ENCODE measurements at places on chromosomes 7 and 10.
A peak's percentile ranks its signal among the peaks of the same experiment; 100 is the strongest.

DNA sequence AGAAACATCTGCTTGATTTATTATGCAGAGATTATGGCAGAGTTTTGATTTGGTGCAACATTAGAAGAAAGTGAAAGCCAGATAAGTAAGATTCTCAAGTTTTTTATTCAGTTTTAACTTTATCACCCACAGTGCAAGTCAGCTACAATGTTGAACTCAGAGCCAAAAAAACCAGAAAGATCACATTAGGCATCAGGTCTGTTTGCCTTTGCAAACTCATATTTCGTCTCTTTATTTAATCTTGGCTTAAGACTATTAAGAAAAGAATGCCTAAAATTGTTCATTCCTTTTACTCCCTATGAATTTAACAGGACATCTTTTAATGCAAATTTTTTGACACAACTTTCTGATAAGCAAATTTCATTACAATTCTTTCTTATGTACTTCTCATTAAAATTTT is 76.0 kb upstream of the TMEM26 start:
- DNase-seq, result no peak

GRCh38 chr10:13018171-13018570 is 16.7 kb upstream of the CCDC3 start:
- no peak for DNase-seq

GRCh38 chr7:96244992-96245292 is 77.0 kb downstream of the SLC25A13 start:
- DNase-seq, result no peak

DNA sequence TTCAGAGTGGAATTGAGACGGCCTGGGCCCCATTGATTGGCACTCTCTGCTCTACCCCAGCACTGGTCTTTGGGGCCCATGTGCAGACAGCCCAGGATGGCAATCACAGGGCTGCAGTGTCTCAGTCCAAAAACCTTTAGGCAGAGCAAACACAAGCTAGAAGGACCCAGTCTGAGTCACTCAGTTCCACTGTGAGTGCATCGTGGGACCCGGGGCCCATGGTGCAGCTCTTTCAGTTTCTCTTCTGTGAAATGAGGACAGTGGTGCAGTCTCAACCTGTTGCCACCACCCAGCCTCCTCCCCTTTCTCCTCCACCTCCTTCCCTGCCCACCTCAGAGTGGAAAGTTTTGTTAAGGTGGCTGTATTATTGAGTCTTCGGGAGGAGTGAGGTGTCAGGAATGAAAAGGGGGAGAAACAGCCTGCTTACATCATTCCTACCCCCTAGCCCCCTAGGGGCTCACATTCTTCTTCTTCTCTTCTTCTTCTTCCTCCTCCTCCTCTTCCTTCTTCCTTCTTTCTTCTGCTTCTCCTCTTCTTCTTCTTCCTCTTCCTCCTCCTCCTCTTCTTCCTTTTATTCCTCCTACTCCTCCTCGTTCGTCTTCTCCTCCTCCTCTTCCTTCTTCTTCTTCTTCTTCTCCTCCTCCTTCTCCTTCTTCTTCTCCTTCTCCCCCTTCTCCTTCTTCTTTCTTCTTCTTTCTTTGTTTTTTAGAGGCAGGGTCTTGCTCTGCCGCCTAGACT is 19.5 kb upstream of the CARD11 start:
- DNase-seq, result no peak

DNA sequence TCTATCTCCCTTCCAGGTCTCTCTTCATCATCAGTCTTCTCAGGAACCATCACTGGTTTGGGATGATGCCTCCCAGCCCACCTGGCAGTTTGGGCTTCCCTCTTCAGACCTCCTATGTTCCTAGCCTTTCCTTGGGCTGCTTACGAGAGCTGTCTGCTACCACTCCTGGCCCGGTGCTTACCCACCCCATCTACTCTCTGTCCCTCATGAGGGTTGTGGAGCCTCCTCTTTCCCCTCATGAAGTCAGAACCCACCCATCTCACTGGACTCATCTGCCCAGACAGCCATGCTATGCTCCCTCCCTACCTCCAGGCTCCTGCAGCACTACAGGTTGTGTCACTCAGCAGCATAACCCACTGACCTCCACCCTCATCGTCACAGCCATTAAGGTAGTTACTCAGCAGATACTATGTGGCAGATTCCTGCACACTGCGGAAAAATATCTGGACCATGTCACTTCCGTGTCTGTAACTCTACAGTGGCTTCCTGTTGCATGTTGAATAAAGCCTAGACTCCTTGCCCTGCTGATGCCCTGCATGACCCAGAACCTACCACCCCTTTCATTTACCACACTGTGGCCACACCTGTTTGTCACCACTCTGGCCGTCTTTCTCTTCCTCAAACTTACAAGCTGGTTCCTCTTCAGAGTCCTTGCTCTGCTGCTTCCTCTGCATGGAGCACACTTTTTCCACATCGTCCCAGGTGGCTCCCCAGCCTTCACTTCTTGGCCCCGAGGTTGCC is 2.0 kb downstream of the DBNL start:
- no peak for DNase-seq

DNA sequence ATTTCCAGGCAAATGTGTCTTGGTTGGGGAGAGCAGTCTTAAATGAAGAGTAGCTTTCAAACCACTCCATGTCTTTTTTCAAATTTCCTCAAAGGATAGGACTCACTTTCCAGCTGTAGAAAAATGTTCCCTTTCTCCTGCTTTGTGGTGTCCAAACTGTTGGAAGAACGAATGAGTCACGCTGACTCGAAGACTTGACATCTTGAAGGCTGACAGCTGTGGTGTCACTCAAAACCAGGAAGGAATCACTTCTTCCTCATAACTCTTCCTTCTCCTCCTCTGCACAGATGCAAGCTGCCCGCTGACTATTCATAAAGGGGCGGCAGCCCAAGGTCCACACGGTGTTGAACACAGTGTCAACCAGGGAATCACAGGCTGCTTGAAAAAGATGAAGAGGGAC is 19.2 kb downstream of the PLA2G12B start:
- no peak for DNase-seq

DNA sequence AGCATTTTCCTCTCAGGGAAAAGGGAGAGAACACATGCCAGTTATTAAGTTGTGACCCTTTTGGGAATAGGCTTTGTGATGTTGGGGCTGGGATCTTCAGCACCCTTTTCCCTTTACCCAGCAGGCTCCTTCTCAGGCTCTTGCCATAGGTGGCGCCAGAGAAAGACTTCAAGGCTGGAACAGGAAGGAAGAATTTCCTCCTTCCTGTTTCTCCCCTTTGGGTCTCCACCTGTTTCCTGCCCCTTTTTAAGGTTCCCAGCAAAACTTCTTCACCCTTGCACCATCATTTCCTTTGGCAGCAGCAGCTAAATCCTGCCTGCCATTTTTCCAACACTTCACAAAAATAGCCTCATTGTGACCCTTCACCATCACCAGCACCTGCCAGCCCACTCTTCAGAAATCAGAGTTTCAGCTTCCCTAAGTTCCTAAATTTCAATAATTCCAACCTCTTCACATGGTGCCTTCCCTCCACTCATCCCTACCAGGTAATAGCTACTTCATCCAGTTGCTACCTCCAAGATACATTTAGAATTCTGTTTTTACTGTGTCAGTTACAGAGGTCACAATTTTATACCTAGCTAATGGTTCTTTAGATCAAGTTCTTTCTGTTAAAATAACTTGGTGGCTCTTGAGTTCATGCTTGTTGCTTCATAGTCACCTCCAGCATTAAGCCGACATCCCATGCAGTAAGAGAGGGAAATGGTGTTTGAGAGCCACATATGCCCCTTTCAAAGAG is 22.4 kb upstream of the FOXK1 start:
- DNase-seq, result no peak

DNA sequence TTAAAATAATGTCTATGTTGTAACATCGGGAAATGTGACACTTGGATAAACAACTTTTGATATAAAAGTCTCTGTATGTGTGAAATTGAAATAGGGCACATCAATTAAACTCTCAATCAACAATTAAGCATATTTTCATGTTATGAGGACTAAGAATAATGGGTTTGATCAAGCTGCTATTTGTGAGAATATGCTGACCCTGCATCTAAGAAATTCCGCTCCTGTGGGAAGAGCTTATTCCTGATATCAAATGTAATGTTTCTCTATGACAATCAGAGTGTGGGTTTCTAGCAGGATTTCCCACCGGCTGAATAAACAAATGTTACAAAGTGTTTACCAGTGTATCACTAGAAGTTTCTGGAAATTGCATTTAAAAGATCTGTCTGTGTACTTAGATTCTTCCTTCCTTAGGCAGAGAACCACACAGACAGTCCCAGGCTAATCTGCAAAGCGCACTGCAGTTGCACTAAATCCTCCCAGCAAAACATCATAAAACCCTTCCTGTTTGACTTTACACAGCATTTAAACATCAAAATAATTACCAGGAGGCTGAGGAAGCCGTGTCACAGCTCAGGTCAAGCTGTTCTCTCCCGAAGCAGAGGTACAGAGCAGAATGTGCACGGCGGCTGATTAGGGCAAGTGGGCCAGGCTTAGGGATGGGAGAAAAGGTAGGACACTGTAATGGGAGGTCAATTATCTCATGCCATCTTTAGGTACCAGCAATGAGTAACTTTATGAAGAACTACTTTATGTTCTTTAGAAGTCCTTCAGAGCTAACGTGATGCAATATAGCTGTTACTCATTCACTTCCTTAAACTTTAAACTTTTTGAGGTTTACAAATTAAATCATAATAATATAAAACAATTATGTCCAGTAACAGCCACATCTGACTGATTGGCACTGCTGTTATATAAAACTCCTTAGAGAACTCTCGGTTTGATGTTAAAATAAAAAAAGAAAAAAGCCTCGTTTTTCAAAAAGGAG is 109.1 kb upstream of the CTTNBP2 start:
- no peak for DNase-seq

DNA sequence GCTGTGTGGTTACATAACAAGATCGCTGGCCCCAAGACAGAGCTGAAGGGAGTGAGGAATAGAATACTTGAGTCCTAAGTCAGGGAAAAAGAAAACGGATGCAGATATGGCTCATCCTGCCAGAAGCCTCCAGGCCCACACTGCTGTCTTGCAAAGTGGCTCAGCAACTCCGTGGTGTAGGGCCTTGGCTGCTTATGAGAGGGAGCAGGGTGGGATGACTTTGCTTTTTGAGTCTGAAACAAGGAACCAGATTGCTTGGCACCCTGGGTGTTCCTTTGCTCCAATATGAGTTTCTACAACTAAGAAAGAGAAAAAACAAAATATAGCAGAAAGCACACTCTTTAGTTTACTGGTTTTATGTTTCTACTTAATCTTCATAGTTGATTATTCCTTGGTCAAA is 193.8 kb upstream of the WDR11 start:
- DNase-seq, result no peak

- no peak for DNase-seq
Measured at GRCh38 chr7:28165961-28166955, 14.3 kb downstream of the JAZF1 start.

- no peak for DNase-seq
Measured at GRCh38 chr10:111560027-111560426, 483.2 kb downstream of the ADRA2A start.

DNA sequence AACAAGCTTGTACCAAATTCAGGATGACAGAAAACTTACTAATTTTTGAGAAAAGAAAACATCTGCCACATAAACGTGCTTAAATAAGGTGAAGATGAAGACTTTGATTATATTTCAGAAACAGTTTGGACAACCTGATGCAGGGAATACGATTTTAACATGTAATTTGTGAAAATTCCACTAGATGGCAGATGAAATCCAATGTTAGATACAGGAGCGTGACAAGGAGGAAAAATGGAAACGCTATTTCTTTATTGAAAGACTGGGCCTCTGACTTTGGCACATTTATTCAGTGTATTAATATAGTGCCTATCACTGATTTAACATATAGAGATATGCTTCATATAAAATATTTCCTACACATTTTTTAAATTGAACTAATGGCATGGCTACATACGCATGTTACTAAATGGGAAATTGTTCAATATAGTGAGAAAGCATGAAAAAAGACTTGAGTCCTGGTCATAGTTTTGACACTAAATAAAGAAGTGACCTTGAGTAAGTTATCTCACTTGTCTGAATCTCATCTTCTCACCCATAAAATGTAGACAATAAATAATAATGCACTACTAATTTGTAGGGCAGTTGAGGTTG is 60.7 kb downstream of the CD36 start:
- DNase-seq, result peak; percentile 73

DNA sequence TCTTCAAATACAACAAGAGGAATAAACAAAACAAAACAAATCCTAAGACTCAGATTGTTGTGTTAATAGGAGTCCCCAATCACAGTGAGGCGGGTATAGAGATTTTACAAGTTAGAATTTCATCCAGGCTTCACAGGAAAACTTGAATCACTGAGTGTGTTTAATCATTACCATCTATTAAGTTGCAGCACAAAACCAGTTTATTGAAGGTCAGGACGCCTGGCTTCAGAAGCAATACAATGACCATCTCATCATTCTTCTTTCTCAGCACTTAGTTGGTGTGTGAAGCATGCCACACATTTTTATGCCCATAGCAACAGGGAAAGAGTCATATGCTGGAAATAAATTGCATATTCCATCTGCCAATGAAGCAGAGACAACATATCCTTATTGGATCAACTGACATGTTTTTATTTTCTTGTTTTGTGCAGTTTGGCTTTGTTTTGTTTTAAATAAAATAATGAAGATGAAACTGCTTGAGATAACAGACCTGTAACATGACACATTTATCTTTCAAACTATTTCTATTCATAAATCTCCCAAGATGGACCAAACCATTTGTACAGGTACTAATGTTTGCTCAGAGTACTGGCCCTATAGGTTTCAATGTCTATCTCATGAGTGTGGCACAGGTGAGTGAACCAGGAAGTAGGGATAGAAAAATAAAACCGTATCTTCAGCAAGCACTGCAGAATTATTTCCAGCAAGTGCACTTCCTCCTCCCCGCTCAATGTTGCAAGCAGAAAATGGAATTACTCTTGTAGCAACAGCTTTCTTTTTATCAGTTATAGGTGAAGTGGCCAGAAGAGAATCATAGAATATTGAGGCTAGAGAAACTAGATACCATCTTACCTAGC is 40.4 kb downstream of the TAC1 start:
- DNase-seq, result no peak

GRCh38 chr7:91266067-91266688 is 1.9 kb downstream of the FZD1 start:
- DNase-seq, result no peak

- no peak for DNase-seq
Measured at GRCh38 chr10:101814466-101815071, 3.7 kb downstream of the OGA start.

DNA sequence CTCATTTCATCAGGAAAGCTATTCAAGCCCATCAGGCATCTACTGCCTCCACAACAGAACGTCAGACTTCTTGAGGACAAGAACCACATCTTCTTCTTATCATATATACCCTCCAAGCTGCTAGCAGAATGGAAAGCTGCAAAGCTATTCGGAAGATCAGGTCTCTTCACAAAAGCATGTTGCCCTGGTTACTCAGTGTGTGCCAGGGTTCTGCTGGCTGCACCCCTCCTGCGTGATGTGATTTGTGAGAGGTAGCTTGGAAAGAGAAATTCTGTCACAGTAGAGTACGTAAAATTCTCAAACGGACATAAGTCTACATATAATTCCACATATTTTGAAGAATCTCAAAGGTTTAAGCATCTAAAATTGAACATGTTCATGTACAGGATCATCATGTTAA is 681.7 kb downstream of the PARD3 start:
- DNase-seq, result no peak

- no peak for DNase-seq
Measured at GRCh38 chr10:86650151-86650550, 4.2 kb upstream of the OPN4 start.

All from HAP-1 (cell line).